ENCODE measurements at places on chromosomes 1 and 21. TPM values are rescaled to one million over a fixed set of nuclear protein-coding genes. Genes with fewer than 3 reads are reported as not detected.

NEXN gene
- total RNA-seq: 5.2 TPM

INSRR gene
- not detected for total RNA-seq

SPSB1 gene
- 16.7 TPM for total RNA-seq

- DNase-seq: no peak
Observed at GRCh38 chr1:159077120-159077961, 775 bp upstream of the AIM2 start.

DNA sequence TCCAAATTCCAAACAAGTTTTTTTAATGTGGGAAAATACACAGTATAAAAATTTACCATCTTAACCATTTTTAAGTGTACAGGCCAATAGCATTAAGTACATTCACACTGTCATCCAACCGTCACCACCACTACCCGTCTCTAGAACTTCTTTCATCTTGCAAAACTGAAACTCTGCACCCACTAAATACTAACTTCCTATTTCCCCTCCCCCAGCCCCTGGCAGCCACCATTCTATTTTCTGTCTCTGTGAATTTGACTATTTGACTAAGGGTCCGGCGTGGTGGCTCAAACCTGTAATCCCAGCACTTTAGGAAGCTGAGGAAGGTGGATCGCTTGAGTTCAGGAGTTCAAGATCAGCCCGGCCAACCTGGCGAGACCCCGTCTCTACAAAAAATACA lies 36.1 kb downstream of the CLSTN1 start:
- no peak for DNase-seq

GRCh38 chr1:41535716-41536115 lies 51.2 kb upstream of the EDN2 start:
- DNase-seq: no peak

DNA sequence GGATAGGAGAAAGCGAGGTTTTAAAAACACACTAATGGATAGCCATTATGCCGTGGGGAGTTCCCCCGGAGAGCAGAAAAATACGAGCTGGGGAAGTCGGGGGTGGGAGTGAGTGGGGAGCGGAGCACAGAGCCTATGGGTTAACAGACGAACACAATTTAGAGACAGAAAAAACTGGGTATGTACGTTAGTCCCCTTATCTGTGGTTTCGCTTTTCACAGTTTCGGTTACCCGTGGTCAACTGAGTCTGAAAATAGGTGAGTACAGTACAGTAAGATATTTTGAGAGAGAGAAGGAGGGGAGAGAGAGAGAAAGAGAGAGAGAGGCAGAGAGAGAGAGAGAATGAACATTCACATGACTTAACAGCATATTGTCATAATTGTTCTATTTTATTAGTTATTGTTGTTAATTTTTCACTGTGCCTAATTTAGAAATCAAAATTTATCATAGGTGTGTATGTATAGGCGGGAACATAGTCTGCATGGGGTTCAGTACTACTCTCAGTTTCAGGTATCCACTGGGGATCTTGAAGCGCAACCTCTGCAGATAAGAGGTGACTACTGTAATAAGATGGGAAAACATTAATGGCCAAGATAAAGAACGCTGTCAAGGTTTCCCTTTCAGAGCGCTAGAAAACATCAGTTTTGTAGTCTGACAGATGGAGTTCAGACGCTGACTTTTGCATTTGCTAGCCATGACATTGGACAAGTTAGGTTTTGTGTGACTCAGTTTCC lies 125.6 kb upstream of the LMO4 start:
- DNase-seq: no peak

DNA sequence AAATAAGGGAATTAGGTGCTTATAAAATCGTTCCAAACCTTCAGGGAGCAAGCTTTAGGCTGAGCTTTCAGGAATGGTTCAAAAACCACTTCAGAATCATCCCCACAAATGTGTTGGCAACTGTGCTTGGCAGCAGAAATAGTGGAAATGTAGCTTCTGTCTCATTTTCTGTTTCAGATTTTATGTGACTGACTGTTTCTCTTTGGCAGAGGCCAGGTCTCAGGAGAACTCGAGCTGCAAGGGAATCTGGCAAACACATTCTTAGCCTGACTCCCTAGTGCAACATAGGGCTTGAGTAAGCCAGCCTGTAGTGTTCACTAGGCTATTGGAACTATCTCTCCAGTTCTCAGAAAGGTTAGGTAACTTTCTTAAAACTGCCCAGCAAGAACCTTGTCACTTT lies 128.6 kb downstream of the PLA2G4A start:
- DNase-seq: peak; percentile 15

- DNase-seq: peak; percentile 70
Observed at GRCh38 chr1:29513357-29513756, 277.0 kb downstream of the PTPRU start.

DNA sequence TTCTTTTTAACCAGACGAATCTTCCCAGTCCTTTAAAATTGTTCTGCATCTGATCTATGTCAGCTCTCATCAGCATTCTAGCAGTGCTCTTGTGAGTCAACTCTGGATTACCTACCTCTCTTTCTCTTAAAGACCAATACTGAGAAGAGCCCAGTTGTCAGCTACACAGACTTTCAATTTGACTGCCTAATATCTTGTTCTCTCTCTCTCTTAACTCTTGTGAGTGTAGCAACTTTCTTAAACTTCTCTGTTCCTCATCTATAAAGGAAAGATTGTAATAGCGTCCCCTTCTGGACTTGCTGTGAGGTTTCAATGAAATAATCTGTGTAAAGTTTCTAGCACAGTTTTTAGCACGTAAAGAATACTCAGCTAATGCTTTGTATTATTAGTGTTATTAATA lies 499.3 kb upstream of the ADAMTS5 start:
- no peak for DNase-seq

DNA sequence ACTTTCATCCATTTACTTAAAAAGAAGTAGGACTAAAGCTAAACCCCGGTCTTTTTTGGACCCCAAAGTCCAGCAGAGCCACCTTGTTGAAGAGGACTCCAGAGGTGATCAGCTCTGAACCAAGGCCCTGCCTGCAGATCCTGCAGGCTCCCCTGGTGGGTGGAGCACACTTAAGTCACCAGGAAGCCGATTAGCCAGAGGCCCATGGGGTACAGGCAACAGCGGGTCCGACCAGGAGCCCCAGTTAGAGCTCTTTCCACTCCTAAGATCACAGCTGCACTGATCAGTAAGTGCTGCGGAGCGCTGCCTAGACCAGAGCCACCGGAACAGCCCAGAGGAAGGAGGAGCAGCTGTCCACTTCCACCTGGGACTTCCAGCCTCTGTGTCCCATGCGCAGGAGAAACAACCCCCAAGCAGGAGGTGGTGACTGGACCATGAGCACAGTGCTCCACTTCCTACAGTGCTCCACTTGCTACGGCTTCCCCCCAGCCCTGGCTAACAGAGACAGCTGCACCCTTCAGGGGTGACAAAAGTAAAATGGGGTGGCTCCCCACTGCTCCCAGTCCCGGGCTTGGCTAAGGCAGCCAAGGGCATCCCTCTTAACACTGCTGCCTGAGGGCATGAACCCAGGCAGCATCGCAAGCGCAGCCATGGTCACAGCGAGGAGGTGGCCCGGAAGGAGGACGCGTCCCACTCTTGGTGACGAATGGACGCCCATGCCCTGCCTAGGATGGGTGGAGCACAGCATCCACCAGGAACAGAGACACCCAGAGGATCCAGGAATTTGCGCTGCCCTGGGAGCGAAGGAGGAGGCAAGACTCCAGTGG lies 58.0 kb downstream of the NPHP4 start:
- DNase-seq: no peak

- no peak for DNase-seq
Observed at GRCh38 chr1:46797696-46798470, 963 bp upstream of the CYP4B1 start.

DNA sequence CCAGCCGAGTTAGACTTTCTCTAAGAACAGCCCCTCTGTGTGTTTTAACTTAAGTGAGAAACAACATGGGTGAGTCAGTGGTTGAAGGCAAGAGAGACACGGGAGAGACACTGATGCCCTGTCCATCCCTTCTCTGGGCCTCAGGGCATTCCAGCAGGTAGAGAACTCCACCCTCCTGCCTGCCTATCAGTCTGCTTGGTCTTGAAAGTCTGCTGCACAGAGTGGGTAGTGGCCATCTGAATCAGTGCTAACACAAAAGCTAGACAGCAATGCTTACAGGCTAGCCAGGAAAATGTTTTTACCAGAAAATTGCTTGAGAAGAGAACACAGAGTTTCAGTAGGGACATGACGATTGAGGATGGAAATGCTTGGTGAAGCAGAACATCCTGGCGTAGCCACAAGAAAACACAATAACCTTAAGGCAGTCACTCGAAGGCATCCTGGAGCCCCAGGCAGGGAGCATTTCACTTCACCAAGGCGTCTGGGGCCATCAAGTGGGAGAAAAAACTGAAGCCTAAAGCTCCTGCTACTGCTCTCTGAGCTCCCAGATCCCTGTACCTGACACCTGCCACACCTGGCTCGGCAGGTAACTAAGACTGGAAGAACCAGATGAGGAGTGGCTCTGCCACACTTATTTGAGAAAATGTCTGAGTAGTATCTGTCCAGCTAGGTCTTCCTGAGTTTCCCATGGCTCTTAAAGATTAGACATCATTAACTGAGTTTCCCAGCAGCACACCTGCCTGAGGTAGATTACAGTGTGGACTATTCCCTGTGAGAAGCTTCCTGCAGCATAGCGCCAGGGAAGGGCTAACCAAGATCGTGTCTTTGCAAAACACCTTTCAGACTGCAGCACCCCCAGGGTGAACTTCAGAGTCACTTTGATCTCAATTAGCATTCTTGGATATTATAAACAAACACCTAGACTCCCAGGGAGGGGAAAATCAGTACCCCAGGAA lies 18.1 kb upstream of the LBR start:
- DNase-seq: no peak

- DNase-seq: no peak
Observed at GRCh38 chr1:232382671-232383070, 247.3 kb downstream of the SIPA1L2 start.

DNA sequence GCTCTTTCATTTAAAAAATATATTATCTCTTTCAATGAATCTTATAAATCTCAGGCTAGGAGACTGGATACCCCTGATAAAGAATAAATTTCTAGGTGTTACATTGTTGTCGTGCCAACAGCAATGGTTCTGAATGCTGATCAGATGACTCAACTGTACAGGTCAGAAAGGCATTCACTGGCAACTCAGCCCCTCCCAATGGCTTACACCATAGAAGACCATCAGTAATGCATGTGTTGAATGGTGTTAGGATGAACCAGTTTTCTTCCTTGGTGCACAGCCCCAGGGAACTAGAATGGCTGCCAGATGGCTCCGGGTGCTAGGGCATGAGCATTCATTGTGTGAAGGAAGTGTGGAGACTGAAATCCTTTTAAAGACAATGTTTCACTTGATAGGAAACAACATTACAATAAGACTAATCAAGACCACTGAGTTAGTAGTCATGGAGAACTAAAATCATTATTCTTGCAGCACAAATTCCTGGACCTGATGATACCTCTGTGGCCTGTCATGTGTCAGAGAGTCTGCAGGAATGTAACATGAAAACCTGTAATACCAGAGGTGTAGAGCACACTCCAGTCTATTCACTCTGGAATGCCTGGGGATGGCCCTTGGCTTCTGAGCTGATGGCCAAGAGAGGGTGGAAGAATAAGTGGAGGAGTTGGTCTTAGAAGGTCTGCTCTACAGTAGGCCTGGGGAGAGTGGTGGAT lies 187.7 kb upstream of the LMO4 start:
- peak; percentile 27 for DNase-seq

- peak; percentile 46 for DNase-seq
Observed at GRCh38 chr1:182917378-182917777, 35.6 kb downstream of the SHCBP1L start.

DNA sequence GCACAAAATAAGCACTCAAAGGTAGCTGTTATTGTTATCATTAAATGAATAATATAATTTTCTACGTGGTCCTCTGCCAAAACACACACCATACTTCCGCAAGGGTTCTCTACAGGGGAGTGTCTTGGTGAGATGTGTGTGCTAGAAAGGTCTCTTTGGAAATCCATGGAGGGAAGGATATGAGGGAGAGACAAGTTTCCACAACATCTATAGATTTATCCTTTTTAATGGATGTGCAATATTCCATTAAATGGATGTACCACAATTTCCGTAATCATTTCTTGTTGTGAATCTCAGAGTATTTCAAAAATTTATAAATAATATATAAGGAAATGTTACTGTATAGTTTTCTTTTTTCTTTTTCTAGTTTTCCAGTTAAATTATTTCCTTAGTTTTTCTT lies 2.6 kb upstream of the TNFRSF8 start:
- no peak for DNase-seq

DNA sequence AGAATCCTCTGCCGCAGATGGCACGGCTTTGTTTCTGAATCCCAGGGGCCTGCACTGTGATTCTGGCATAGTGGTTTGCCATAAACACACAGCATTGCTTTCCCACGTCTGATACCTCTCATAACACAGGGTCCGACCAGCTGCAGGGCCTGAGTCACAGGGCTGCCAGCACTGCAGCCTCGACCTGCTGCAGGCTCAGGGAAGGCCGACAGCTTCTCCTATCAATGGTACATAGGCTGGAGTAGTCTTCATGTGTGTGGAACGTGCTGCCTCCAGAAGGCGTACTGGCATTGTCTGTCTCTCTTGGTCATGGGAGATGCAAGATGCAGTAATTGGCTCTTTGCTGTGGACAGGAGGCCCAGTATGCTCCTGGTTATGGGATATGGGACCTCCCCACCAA lies 53.5 kb upstream of the PDE9A start:
- no peak for DNase-seq

DNA sequence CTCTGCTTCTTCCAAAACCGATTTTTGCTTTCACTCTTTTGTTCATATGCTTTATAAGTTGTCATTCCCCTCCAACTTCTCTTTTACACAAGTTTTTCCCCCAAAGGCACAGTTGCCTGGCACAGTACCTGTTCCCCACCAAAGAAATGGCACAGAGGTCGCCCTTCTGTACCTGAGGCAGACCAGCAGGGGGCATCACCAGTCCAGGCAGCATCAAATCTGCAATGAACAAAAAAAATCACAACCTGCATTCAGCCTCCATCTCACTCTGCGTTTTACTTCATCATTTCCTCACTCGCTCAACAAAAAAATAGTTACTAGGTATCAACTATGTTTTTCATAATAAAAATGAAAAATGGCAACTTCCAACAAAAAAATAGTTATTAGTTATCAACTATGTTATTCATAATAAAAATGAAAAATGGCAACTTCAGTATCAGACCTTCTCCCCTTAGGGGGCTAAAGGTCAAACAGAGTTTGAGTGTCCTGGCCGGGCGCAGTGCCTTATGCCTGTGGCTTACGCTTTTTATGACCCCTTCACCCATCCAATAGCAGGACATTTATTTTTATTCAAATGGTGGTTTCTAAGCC lies 4.1 kb downstream of the EIF2D start:
- DNase-seq: peak; percentile 37

GRCh38 chr1:54989968-54990810 lies 8.5 kb upstream of the BSND start:
- peak; percentile 23 for DNase-seq

GRCh38 chr1:101357444-101357986 lies 120.7 kb downstream of the S1PR1 start:
- DNase-seq: peak; percentile 80

GRCh38 chr1:204477036-204477740 lies 17.4 kb downstream of the PIK3C2B start:
- peak; percentile 48 for DNase-seq

- no peak for DNase-seq
Observed at GRCh38 chr21:17782051-17782450, 37.1 kb downstream of the C21orf91 start.

GRCh38 chr1:151992303-151993083 lies 1.2 kb downstream of the S100A10 start:
- DNase-seq: peak; percentile 87
